ENCODE measurements at places on chromosomes 2 and 18.

DNA sequence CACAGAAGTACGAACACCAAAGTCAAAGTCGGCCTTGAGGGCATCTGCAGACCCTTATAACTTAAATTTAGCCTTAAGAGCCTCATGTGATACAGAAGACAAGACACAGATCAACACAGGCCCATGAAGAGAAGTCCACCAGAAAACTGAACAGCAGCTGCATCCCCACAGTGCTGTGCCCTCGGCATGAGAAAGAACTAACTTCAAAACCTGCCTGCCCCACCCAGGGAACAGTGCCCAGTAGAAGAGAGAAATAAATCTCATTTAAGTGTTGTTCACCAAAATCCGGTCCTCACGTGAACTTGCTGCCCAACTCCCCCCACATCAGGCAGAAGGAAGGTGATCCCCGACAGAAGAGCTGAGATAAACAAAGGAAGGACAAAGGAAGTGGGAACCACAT is 73.7 kb downstream of the PXDN start:
- DNase-seq: no peak

DNA sequence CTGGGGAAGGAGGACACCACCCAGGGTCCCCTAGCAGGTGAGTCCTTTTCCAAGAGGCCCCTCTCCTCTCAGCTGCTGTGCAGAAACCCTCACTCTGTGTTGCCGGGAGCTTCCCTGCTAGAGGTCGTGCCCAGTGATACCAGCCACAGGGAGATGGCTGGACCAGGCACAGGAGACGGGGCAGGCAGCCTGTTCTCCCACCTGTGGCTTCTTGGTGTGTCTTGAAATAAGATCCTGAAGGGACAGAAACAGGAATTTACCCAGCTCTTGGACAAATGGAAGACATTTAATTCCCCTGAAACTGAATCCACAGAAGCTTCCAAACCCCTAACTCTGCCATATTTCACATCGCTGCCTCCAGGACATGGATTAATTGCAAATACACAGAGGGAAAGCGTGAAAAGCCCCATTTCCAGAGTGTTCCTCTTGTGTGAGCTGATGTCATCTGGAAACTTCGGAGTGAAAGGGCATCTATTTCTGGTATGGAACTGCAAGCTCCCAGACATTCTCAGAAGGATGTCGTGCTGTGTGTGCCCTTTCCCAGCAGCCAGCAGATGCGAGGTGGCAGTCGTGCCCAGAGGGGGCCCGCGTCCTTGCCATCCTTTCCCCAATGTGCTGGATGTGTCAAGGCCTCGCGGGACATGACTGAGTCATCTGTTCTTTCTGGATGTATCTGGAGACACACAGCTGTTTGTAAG is 177.7 kb downstream of the SEPTIN10 start:
- no peak for DNase-seq

GRCh38 chr2:205686056-205686782 is 3.9 kb downstream of the NRP2 start:
- no peak for DNase-seq

- DNase-seq: no peak
Measured at GRCh38 chr2:44061469-44061868, 65.7 kb upstream of the LRPPRC start.

GRCh38 chr2:23745068-23745725 is 181.7 kb downstream of the ATAD2B start:
- DNase-seq: no peak

GRCh38 chr2:70808983-70809958 is 11.1 kb downstream of the CLEC4F start:
- DNase-seq: no peak

- DNase-seq: peak; percentile 23
Measured at GRCh38 chr2:164430166-164430783, 191.0 kb downstream of the GRB14 start.

GRCh38 chr2:12314127-12314760 is 402.5 kb upstream of the TRIB2 start:
- DNase-seq: no peak

DNA sequence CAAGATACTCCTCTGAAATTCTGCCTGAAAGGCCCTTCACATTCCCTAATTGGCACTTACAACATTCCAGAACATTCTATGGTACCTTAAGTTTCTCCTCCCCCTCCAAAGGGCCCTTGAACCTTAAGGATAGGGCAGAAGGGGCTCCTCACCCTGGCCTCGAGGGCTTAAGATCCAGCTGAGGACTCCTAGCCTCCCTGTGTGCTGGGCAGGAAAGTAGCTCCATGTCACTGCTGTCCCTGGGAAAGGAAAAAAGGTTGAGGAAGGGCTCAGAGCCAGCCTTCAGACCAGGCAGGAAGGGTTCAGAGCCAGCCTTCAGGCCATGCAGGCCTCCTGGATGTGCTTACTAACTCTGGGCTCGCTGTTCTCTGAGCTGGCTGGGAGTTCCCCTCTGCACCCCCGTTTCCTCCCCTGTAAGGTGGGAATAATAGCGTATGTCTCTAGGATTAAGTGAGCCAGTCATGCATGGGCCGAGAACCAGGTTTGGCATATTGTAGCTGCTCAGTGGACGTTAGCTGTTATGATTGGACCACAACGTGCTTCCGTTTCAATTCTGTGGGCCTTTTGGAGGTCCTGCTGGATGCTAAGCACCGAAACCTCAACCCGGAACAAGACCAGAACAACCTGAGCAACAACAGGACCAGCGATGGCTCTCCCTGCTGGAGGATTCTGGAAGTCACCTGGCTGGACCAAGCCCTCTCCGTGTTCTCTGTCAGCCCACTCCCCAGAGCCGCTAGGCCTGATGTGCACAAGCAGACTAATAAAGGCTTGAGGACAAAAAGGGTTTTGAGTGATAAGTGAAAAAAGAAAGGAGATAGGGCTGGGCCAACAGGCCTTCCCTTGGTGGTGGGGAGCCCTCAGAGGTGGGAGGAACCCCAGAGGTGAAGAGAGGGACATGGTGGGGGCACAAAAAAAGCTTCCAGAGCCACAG is 1.0 kb upstream of the B3GNT7 start:
- no peak for DNase-seq

GRCh38 chr2:128838244-128838643 is 519.6 kb upstream of the HS6ST1 start:
- DNase-seq: no peak

DNA sequence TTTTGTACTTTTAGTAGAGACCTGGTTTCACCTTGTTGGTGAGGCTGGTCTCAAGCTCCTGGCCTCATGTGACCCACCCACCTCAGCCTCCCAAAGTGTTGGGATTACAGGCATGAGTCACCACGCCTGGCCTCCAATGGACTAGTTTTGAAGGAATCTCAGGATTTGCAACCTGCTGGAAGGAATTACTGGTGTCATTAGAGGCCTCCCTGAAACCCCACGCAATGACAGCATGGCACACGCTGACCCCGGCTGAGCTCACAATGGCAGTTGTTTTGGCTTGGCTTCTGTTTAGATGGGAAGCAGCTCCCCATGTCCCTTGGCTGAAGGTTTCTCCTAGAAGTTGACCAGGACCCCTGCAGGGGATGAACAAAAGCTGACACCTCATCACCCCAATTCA is 23.1 kb upstream of the COPS8 start:
- DNase-seq: no peak

- DNase-seq: no peak
Measured at GRCh38 chr2:85780316-85781012, 26.7 kb downstream of the ATOH8 start.

GRCh38 chr2:144659731-144660275 is 139.9 kb upstream of the ZEB2 start:
- DNase-seq: peak; percentile 64

DNA sequence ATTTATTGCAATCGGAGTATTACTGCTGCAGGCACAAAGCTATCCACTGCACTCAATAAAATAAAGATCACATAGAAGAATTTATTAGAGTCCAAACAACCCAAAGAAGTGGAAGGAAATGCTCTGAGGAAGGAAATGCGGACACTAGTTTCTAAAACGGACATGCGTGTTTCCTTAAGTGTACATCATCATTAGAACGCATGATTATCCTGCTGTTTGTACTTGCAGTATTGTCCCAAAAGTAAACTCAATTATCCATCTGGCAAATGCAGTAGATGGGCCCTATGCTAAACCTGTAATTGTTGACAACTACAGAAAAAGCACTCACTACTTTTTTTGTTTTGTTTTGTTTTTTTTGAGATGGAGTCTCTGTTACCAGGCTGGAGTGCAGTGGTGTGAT is 53.6 kb downstream of the PDK1 start:
- DNase-seq: no peak

DNA sequence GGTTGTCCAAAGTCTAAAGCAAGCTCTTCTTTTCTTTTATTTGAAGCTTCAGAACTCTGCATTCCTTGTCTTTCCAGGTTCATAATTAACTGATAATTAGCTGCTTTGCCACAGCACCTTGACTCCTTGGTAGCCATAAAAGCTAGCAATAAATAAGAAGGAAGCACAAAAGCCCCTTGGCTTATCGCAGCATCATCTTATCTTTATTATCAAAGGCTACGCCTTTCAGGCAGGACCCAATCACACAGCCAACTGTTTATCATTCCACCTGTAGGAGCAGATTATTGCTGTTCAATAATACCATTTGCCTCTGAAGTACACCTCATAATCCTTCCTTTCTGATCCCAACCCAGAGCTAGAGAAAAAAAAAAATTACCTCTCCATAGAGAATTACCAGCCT is 489.2 kb downstream of the SATB2 start:
- DNase-seq: no peak

GRCh38 chr2:68692511-68692910 is 42.1 kb upstream of the ARHGAP25 start:
- no peak for DNase-seq

- DNase-seq: no peak
Measured at GRCh38 chr18:45518311-45519155, 96.7 kb upstream of the SLC14A2 start.

DNA sequence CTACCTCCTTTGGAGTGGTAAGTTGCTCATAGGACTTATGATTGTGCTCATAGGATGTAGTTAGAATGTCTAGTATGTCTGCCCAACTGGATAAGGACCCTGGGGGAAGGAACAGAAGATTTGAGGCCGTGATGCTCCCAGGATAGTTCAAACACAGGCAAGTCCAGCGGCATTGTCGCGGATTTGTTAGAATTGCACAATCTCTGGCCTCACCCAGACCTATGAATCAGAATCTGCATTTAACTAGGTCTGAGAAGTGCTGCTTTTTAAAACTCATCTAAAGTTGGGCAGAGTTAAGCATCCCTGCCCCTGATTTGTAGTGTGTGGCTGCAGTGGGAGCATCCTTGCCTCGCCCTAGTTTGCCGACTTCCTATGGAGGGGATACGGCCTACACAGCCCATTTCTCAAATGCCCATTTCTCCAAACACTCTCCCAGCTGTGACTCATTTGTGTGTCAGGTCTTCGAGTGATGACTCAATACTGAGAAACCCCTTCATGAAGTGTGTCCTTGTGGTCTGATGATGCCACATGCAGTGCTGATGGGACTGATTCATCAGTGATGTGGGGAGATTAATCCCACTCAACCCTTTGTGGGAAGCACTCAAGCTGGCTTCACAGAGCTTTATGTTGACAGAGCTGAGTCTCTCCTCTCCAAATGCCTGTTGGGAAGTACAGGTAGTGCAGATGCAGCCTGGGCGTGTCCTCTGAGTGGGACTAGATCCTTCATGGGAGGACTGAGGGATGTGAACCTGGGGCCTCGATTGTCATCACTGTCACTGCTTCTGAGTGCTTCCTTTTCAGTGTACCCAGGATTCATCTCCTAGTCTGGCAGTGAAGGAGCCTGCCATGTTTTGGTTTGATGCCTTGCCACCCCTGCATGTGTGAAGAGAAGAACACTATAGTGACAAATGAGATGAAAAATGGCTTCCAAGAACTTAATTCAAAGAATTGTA is 18.7 kb downstream of the SMIM21 start:
- DNase-seq: peak; percentile 98

DNA sequence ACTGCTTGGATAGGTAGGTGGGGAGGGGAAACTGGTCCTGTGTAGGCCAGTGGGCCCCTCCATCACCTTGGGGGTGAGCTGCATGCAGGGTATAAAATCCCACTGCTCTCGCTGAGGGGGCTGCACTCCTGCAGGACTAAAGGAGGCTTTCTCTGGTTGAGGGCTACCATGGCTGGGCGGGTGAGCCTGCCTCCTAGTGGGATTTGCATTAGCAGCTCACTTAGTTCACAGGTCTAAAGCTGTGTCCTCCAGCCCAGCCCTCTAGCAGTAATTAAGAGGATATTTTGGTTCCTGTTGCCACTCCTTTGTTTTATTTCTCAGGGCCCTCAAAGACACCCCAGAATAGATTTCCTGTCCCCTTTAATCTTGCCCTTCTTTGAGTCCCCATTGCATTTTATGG is 24.6 kb downstream of the TMEM127 start:
- DNase-seq: no peak

- no peak for DNase-seq
Measured at GRCh38 chr2:221200184-221200839, 371.8 kb downstream of the EPHA4 start.

All from HCT116 (cell line).